ENCODE measurements at places on chromosomes 16 and 17. TPM values are rescaled to one million over a fixed set of nuclear protein-coding genes. Genes with fewer than 3 reads are reported as not detected.

The CCL1 gene
- total RNA-seq, result not detected

The ZFP1 gene
- 24.2 TPM for total RNA-seq

The ITGAD gene
- not detected for total RNA-seq

The SCO1 gene
- 38.3 TPM for total RNA-seq

The LRRC37A2 gene
- 10.8 TPM for total RNA-seq

The PRDM7 gene
- not detected for total RNA-seq

The ERN1 gene
- 14.7 TPM for total RNA-seq

- peak; percentile 76 for DNase-seq
Observed at GRCh38 chr16:2008631-2009163, 924 bp downstream of the ZNF598 start.

GRCh38 chr17:63697341-63698286 is 2.3 kb downstream of the LIMD2 start:
- DNase-seq, result peak; percentile 14

GRCh38 chr16:86565644-86566511 is 751 bp upstream of the FOXC2 start:
- DNase-seq, result no peak

DNA sequence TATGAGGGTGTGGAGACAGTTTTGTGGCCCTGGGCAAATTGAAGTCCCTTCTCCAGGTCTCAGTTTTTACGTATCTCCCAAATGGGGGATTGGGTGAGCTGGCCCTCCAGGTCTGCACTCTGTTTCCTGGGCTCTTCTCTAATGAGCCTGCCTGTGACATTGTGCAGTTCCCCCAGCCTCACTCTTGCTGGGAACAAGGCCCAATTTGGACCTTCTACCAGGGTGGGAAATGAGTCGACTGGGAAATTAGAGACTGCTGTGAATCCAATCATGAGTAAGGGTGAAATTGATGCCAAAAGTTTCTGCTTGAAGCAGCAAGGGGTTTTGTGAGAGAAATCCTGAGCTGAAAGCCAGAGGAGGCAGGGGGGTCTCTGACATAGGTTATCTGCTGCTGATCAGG is 71.5 kb upstream of the KSR1 start:
- DNase-seq, result no peak
